ENCODE measurements at places on chromosomes 6 and 20.
A peak's percentile ranks its signal among the peaks of the same experiment; 100 is the strongest.

DNA sequence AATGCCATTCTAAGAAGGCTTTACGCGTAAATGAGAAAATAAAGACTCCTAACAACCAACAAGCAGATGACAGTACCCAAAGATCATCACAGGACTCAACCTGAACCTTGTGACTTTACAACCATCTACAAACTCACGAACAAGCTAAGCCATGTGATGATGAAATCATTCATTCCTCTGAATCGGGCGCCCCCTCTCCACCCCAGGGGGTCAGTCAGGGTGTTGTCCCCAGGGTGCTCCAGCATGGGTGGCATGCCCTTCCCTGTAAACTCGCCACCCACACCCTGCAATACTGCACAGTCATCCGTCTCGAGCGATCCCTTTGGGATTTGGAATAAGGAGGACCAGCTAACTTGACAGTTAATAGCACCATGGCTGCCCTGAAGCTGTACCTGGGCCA is 12.6 kb downstream of the SERPINB6 start:
- DNase-seq = no peak

DNA sequence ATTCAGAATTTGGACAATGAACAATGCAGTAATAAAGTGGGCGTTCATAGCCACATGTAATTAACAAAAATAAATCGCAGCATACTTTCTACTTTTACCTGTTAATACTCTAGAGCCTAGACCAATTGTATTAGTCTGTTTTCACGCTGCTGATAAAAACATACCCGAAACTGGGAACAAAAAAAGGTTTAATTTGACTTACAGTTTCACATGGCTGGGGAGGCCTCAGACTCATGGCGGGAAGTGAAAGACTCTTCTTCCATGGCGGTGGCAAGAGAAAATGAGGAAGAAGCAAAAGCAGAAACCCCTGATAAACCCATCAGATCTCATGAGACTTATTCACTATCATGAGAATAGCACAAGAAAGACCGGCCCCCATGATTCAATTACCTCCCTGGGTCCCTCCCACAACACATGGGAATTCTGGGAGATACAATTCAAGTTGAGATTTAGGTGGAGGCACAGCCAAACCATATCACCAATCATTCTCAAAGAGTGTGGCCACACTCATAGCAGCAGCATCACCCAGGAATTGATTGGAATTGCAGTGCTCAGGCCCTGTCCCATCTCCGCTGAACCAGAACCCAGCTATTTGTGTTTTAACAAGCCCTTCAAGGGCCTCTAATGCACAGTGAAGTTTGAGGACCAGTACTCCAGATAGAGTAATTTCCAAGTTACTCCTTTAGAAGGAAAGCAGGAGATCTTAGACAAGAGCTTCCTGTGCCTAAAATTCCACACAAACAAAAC is 650.0 kb downstream of the KIF16B start:
- no peak for DNase-seq

DNA sequence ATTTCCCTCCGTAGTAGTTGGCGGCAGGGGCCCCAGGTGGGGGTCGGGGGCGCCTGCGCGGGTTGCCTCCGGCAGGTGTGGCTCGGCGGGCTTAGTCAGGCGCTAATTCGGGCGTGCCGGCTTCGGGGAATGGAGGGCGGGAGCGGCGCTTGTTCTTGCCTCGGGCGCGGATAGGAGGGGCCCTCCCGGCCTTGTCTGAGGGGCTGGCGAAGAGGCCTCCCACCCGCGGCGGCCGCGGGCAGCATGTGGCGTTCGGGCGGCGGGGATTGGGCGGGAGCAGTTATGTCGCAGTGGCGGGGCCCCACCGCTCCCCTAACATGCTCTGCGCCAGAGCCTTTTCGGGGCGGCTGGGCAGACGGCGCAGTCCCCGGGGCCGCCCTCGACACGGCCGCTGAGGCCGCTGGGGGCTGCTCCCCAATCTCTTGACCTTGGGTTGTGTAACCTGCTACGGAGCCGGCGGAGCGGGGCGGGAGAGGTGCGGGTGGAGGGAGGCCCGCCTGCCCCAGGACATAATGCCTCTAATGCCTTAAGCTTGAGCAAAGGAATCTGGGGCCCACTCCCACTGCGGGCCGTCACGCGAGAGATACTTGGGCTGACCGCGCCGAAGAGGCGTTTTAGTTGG is 1.1 kb downstream of the AMD1 start:
- DNase-seq = no peak

DNA sequence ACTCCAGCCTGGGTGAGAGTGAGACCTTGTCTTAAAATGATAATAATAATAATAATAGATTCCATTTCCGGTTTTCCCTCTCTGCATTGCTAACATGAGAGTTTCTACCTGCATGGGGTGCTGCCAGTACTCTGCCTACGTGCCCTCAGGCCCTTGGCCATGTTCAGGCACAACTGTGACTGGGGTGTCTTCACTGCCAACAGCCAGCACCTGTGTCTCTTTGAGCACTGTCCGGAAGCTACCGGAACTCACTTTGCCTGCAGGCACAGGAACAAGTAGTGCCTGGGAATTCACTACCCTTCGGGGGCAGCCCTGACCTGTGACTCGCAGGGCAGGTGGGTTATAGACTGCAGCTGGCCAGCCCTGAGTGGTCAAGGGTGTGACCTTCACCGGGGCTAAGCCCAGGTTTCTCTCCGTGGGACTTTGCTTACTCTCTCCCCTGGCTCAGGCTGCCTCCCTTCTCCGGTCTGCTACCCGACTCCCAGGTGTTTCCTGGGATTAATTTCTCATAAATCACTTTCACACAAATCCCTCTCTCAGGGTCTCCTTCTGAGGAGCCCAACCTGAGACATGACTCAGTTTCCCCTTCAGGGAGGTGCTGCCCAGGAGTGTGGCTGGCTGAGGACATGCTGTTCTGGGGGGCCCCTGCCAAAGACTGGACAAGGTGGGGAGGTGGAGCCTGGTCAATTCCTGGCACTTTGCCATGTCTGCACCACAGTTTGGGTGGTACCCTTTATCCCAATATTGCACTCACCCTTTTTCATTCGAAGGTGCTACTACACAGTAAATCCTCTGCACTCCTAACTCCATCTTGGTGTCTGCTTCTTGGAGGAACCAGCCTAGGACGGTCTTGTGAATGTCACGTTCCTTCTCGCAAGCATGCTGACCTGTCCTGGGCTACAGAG is 79.5 kb upstream of the RALGAPA2 start:
- DNase-seq = no peak

- DNase-seq = no peak
These were observed 45.9 kb upstream of the FRMD1 start for GRCh38 chr6:168124921-168125320.

DNA sequence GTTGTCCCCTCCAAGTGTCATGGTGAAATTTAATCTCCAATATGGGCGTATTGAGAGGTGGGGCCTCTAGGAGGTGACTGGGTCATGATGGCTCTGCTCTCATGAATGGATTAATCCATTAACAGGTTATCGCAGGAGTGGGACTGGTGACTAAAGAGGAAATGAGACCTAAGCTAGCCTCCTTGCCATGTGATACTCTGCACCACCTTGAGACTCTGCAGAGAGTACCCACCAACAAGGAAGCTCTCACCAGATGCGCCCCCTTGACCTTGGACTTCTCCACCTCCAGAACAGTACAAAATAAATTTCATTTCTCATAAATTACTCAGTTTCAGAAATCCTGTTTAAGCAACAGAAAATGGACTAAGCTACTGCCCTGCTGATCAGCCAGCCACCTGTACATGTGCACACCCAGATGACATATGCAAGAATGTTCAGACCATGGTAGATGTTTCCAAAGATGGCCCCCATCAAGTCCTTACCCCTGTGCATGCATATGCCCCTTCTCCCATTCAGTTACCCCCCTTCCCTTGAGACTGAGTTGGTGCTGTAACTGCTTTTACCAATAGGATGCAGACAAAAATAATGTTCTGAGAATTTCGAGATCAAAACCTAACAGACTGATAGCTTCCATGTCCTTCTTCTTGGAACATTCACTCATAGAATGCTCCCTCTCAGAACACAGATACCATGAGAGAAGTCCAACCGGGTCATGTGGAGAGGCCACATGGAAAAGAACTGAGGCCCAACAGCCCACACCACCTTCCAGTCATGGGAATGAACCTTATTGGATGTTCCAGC is 28.4 kb downstream of the MAP3K5 start:
- DNase-seq = no peak

DNA sequence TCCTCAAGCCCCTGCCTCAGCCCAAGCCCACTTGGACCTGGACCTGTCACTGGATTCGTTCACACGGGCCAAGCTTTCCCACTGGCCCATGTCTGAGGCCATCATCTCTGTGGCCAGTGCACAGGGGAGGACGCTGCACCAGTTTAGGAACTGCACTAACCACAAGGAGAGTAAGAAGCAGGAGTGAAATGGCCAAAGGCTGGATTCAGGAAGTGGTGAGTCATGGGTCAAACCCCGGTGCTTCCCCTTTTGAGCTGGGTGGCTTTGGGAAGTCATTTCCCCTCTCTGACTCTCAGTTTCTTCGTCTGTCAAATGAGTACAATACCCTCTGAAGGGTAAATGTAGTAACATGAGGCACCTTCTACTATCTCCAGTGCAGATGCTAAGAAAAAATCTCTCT is 87.9 kb downstream of the CD40 start:
- no peak for DNase-seq

- no peak for DNase-seq
These were observed 158.5 kb upstream of the AFDN start for GRCh38 chr6:167668019-167668753.

GRCh38 chr6:11424395-11425034 is 113.0 kb upstream of the TMEM170B start:
- no peak for DNase-seq

DNA sequence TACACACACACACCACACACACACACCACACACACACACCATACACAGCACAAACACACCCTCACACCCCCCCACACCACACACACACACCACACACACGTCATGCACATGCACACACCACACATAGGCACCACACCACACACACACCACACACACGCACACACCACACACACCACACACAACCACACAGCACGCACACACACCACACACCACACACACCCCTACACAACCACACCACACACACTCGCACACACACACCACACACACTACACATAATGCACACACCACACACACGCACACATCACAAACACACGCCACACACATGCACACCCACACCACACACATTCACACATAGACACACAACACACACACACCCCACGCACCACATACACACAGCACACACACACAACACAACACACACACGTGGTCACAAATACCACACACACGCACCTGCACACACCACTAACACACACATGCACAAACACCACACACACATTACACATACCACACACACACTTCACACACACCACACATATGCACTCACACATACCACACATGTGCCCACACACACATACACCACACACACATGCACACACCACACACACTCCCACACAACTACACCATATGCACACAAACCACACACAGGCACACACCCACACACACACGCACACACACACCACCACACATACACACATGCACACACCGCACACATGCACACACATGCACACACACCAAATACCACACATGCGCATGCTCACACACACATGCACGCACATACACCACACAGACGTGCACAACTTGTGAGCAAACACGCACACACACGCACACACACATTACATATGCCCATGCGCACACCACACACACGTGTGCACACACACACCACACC is 9.4 kb upstream of the ACSS1 start:
- no peak for DNase-seq

DNA sequence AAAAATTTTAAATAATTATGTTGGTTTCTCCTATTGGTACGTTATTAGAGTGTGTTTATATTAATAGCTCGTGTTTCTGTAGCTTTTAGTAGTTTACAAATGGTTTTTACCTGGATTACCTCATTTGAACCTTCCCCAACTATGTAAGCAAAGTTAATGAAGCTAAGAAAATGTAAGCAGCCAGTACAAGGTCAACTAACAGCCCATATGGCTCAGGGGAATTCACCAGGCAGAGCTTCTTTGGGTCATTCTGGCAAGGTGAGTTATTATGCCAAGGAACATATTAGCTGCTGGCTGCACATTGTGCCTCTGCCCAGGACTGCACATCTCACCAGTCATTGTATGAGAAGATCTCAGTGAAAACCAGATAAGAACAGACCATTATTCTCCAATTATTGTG is 27.0 kb upstream of the MARCKS start:
- no peak for DNase-seq

DNA sequence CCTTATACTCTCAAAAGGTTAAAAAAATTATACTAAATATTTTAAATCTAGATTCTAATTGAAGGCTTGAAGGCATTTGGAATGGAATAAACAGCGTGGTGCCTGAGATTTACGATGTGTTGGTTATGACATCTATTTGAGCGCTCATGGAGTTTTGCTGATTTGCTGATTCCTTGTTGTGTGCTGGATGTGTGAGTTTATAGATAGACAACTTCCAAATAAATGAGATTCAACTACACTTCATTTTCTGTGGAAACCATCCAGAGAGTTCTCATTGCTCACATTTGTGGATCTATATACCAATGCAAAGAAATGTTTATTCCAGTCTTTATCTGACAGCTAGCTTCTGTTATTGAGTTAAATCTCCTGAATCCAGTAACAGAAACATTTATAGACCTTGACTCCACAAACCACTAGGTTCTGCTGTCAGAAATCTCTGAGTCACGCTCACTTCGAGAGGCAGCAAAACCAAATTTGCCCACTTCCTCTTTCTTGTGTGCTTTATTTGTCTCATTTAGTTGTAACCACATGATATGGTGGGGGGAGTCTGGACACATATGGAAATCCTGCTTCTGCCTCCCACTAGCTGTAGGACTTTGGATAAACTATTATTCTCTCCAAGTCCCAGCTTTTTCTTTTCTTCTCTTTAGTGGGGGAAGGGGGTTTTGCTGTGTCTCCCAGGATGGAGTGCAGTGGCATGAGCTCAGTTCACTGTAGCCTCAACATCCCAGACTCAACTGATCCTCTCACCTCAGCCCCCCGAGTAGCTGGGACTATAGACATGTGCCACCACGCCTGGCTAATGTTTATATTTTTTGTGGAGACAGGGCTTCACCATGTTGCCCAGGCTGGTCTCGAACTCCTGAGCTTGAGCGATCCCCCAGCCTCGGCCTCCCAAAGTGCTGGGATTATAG is 54.5 kb downstream of the IPCEF1 start:
- DNase-seq = peak; percentile 26

- DNase-seq = no peak
These were observed 859 bp upstream of the ZFP57 start for GRCh38 chr6:29681811-29682210.

GRCh38 chr6:3341467-3341866 is 82.7 kb downstream of the PSMG4 start:
- peak; percentile 32 for DNase-seq

DNA sequence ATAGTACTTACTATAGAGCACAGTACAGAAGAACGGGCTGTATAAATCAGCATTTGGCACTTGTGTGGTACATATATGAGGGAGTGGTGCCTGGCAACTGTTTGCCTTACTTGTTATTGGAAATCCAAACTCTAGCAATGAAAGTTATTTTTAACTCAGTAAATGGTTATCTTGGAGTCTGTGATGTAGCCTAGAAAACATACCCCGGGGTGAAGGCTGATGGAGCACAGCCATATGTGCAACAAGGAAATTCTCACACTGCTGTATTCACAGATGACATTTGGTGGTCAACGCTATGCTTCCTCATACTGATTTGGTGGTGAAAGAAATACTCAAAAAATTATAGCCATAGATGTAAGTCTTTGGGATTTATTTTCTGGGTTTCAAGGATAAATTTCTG is 807.5 kb upstream of the FLRT3 start:
- no peak for DNase-seq

- DNase-seq = no peak
These were observed 40.0 kb upstream of the TRDN start for GRCh38 chr6:123676793-123677192.

All from BJ (cell line).